Activated naive CD8-positive, alpha-beta T cell treated with anti-CD3 and anti-CD28 coated beads, Interleukin-2, amount 10 ng/mL, durations not matched to agents 7 days and 5 days (primary cell): ENCODE measurements at places on chromosomes 5 and 9. TPM values are rescaled to one million over a fixed set of nuclear protein-coding genes. Genes with fewer than 3 reads are reported as not detected.

Gene GPRIN1
- total RNA-seq = 1.6 TPM

Gene ECM2
- total RNA-seq = not detected

Gene SGCD
- 0.43 TPM for total RNA-seq

Gene SPATA31A3
- not detected for total RNA-seq

Gene RNF183
- total RNA-seq = 0.14 TPM

- no peak overlapping the region for H3K27ac ChIP-seq
- no peak overlapping the region for H3K4me3 ChIP-seq
- H3K27me3 ChIP-seq = no peaks in the 10 kb centered on the region
- peaks cover 8% of the 10 kb centered on the region for H3K36me3 ChIP-seq
Measured at GRCh38 chr5:61076626-61077025, 85.6 kb downstream of the SMIM15 start.

- H3K4me1 ChIP-seq = no peaks in the 10 kb centered on the region
- H3K27ac ChIP-seq = no peak overlapping the region
- H3K36me3 ChIP-seq = no peaks in the 10 kb centered on the region
- no peak overlapping the region for H3K4me3 ChIP-seq
- no peaks in the 10 kb centered on the region for H3K27me3 ChIP-seq
- DNase-seq = no peak
Measured at GRCh38 chr5:87572090-87572489, 159.4 kb upstream of the CCNH start.

- H3K27me3 ChIP-seq = no peaks in the 10 kb centered on the region
- DNase-seq = no peak
- peaks cover 3% of the 10 kb centered on the region for H3K4me1 ChIP-seq
- H3K4me3 ChIP-seq = no peak overlapping the region
Measured at GRCh38 chr5:83034528-83035207, 42.5 kb downstream of the TMEM167A start.

GRCh38 chr9:13427587-13427986 lies 148.1 kb upstream of the MPDZ start:
- DNase-seq = no peak
- no peaks in the 10 kb centered on the region for H3K4me1 ChIP-seq
- no peaks in the 10 kb centered on the region for H3K36me3 ChIP-seq
- no peak overlapping the region for H3K27ac ChIP-seq
- no peak overlapping the region for H3K4me3 ChIP-seq

GRCh38 chr9:85038824-85039608 lies 369.5 kb downstream of the NTRK2 start:
- no peaks in the 10 kb centered on the region for H3K4me1 ChIP-seq
- H3K27me3 ChIP-seq = no peaks in the 10 kb centered on the region
- no peak overlapping the region for H3K27ac ChIP-seq
- DNase-seq = no peak
- no peak overlapping the region for H3K4me3 ChIP-seq

- H3K27me3 ChIP-seq = no peaks in the 10 kb centered on the region
- no peak overlapping the region for H3K27ac ChIP-seq
- peaks cover 6% of the 10 kb centered on the region for H3K4me1 ChIP-seq
- no peak for DNase-seq
- peaks cover 9% of the 10 kb centered on the region for H3K36me3 ChIP-seq
Measured at GRCh38 chr5:81035522-81035921, 75.4 kb downstream of the RASGRF2 start.

GRCh38 chr5:425714-426113 lies 17.3 kb upstream of the EXOC3 start:
- H3K27me3 ChIP-seq = no peaks in the 10 kb centered on the region
- peaks cover 20% of the 10 kb centered on the region for H3K36me3 ChIP-seq
- peaks cover 25% of the 10 kb centered on the region for H3K4me1 ChIP-seq

- peaks cover 20% of the 10 kb centered on the region for H3K27me3 ChIP-seq
- no peak overlapping the region for H3K27ac ChIP-seq
- peaks cover 4% of the 10 kb centered on the region for H3K36me3 ChIP-seq
- H3K4me3 ChIP-seq = no peak overlapping the region
- DNase-seq = no peak
Measured at GRCh38 chr5:132134384-132134783, 60.8 kb downstream of the CSF2 start.

DNA sequence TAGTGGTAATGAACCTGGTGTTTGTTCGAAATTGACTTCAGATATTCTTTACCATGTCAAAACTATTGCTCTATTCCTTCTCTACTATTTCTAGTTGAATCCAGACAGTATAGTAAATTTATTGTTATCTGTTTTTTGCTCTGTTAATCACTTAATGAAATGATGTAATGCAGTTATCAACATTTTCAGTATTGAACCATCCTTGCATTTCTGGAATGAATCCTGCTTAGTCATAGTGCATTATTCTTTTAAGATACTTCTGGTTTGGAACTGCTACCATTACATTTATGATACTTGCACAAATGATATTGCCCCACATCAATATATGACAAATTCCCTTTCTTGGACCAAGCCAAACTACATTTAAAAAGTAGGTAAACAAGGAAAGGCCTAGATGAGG lies 554.0 kb upstream of the KLF4 start:
- no peak overlapping the region for H3K4me3 ChIP-seq
- DNase-seq = no peak
- H3K27ac ChIP-seq = no peak overlapping the region
- no peaks in the 10 kb centered on the region for H3K4me1 ChIP-seq
- H3K27me3 ChIP-seq = no peaks in the 10 kb centered on the region

GRCh38 chr9:79395228-79395627 lies 176.5 kb upstream of the TLE4 start:
- DNase-seq = no peak
- H3K27me3 ChIP-seq = no peaks in the 10 kb centered on the region
